ENCODE measurements at places on chromosomes 5 and 9.

DNA sequence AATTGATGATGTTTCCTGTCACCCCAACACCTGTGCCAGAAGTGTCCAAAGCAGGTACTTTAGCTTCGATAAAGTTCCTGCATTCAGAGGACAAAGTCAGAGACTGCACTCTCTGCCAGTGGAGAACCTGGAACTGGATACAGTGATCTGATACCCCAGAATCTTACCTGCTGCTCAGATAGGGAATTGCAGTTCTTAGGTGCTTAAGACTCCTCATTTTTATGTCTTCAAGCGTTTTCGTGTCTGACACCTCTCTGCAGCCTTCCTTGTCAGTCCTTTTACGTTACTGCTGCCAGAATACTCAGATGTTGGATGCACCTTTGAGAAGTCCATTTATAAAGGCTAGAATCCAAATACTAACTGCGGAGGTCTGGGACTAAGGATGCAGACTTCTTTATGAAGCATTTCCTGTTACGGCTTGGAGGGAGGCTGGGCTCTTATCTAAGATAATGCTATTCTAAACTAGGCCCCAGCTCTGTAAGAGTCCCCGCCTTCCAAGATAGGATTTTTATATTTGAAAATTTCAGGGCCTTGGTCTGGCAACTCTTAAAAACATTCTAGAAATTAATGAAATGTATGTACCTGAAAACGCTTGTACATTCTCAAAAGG, 1.9 kb downstream of the ISOC1 start:
- no peak for DNase-seq

DNA sequence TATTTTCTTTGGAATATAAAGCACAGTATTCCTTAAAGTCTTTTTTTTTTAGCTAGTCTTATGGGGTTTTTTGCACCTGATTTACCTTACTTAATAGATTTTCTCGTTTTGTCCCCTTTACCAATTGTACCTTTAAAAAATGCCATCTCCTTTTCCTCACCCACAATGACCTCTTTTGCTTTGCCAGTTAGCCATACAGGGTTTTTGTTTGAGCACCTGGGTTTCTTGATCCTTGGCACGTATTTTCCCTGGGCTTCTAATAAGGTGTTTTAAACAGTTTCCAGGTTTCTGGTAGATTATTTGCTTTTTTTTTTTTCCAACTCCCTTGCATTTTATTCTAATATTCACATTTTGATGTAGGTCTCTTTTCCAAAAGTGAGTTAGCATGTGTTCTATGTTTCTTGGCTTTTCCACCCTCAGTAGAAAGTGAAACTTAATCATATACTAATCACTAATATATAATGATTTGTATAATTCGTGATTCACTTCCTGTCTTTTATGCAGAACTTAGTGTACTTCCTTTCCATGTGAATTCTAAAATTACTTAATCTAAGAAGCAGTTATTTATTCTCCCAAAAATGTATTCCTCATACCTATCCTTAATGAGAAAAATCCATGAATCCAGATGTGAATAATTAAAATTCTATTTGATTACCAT, 673.9 kb upstream of the RGMB start:
- no peak for DNase-seq

DNA sequence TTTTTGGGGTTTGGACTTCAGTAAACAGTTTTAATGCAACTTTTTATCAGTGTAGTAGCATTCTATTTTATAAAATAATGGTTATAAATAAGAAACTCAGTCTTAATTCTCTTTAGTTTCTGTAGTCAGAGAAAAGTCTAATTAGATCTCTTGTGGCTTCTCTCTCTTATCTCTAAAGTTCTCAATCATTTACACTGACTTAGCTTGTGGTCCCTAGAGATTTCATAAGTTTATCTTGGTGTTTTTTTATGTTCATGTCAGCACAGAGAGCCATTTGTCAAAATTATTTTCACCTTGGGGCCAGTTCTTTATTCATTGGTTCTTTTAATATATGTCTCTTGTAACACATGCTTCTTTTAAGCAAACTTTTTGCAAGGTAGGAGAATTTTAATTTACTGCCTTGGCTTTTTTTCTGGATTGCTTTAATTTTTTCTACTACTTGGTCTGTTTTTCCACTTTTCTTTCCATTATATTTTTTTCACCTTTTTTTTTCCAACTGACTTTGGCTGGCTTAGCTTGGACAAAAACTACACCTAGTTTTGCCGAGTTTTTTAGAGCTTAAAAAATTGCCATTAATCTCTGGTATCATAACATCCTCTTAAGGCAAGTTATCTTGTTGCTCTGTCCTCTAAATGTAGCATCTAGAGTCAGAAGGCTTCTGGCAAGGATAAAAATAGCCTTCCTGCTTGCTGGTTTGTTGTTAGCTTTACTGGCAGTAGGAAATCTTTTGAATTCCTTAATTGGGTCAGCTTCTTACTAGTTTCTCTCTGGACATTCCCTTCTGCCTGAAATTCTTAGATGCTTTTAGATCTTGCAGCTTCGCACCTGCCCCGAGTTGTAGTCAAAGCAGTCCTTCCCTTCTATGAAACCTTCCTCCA, 35.3 kb downstream of the CPEB4 start:
- no peak for DNase-seq

DNA sequence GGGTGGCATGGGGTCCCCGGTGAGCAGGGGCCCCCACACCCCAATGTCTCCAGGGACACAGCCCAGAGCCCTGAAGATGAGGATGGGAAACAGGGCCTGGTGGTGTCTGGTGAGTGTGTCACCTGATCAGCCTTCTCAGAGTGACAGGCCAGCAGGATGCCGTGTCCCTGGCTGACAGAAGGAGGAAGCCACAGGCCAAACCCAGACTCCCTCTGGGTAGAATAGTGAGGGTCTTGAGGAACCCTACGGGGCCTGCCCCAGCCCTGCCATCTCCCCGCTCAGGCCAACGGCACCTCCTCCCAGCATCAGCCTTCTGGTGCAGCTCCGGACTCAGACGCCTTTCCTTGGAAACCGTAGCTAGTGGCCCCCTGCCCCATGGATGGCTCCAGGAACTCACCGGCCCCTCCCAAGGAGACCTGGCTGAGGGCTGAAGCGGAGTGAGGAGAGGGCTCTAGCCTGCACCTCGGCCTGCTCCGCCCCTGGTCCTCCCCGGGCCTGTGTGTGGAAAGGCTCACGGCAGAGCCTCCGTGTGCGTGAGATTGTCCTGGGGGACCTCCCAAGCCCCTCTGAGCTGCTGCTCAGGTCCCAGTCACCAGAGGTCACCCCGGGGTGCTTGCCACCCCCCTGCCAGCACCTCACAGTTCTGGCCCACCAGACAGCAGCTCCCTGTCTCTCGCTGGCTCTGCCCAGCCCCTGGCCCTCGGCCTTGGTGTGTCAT, 6.0 kb downstream of the RALGDS start:
- no peak for DNase-seq

DNA sequence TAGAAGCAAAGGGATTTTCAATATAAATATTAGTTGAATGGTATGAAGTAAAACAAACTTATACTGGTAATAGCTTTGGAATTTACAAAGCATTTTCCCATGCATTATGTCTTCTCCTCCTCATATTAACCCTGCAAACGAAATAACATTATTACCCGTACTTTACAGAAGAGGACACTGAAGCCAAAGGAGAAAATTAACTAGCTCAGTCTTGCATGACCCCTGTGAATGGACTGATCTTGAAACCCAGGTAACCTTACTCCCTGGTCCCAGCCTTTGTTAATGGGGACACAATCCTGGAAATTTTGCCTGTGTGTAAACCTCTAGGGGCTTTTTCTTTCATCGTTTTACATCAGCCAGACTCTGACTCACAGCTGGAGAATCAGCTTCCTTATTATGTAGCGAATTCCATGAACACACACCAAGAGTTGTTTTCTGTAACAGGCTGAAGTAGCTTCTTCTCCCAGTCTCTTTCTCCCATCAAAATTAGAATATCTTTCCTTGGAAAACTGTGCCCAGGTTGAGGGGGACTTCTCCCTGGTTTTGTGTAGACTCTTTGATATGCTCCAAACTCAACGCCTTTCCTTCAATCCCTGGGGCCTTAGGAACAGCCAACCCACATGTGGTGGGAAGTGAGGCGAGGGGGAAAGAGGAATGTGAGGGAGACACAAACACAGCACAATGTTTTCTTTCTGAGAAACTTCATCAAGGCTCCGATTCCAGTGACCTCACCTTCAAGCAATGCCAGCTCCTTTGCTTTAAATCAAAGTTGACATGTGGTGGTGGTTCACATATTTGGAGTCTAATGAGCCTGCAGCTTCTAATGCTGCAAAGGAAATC, 480.9 kb upstream of the PAPPA start:
- no peak for DNase-seq

DNA sequence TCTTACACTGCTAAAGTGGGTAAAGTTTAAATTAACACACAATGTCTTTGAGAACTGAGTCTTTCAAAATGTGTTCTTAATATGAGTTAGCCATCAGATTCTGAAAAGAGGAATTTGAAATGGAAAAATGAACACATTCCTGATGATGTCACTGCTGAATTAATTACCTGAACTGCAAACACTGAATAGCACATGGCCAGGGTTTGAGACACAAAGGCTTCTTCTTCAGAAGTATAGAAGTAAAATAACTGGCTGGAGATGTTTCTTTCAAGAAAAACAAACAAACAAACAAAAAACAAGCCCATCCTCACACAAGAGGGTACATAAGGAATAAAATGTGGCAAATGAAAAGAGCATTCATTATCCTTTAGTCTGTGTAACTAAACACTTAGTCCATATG, 7.1 kb downstream of the GLIS3 start:
- no peak for DNase-seq

DNA sequence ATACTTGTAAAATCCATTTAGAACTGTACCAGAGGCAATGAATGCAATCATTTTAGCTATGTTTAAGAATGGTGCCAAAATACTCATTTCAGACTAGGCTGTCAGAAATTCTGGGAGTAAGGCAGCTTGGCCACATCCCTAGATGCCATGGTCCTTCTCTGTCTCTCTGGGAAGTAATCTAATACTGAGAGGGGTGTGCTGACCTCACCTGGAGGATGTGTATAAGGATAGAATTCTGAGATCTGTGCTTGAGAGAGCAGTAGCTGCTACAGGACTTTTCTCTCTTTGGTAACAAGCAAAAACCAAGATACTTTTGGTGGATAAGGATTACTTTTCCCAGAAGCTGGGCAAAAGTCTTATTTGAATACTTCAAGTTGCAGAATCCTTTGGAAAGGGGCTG, 68.1 kb upstream of the MRPS30 start:
- no peak for DNase-seq

- no peak for DNase-seq
Measured at GRCh38 chr9:92590377-92590776, 54.6 kb upstream of the ECM2 start.

- no peak for DNase-seq
Measured at GRCh38 chr5:41598011-41598410, 87.6 kb upstream of the PLCXD3 start.

- DNase-seq: no peak
Measured at GRCh38 chr5:66540078-66540477, 56.1 kb upstream of the MAST4 start.

DNA sequence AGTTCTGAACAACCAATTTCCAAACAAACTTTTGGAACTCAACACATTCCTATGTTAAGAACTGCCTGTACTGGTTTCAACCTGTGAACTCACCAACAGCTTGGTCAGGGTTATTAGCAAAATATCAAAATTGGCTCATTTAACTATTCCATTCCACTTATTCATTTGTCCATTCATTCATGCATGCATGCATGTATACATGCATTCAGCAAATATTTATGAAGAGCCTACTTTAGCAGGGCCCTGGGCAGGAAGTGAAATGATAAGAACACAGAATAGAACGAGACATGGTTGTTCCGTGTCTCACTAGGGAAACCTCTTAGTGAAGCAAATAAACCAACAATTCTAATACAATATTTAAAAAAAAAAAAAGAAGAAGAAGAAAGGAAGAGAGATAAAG, 107.4 kb downstream of the GLIS3 start:
- DNase-seq: no peak

- no peak for DNase-seq
Measured at GRCh38 chr5:132069561-132069960, 4.0 kb upstream of the CSF2 start.

DNA sequence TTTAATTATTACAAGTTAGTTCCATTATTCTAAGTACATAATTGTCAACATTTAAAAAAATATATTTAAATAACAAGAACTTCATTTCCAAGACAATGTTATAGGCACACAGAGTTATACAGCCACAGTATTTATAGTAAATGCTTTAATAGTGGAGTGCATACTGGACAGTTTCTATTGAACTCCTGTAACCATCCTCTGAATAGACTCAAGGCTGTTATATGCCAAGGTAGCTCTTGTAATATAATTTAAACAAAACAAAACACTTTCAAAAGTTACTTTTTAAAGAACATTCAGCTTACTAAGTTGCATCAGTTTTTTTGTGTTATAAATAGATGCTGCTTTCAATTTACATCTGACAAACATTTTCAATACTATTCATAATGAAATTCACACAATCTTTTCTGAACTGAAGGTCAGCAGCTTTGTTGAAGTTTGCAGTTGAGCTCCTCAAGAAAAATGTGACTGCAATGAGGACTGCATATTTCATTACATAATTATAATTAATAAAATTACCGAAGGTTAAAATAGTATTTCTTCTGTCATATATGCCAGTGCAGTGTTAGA, 549.9 kb upstream of the CYLC2 start:
- no peak for DNase-seq

DNA sequence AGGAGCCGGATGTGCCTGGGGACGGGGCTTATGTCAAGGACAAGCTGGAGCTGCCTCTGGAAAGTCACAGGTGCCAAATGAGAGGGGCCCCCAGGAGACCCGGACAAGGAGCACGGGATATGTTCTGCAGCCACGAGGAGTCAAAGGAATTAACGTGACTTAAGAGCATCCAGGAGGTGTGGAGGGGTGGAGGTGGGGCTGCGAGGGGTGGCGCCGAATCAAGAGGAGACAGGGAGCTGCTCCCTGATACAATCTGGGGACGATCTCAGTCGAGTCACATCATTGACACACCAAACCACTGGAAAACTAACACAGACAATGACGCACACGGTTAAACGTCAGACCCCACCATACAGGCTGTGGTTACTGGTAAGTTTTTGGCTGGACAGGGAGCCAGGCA, 10.4 kb downstream of the CCDC127 start:
- DNase-seq: no peak

DNA sequence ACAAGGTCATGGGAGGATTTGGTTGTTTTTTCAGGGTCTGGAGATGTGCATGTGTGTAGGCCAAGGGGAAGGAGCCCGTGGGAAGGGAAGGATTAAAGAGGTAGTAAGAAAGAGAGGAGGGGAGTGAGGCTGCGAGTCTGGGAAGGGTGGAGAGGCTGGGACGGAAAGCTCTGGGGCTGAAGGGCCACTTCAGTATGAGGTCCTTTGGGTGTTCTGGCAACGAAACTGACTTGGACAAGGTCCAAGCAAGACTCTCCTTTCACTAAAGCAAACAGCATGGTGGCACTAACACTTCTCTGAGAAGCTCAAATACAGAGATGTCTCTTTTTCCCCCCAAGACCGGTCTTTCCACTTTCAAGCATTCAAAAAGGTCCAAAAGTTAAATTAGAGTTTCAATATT, 394.5 kb downstream of the ARHGEF28 start:
- DNase-seq: no peak

DNA sequence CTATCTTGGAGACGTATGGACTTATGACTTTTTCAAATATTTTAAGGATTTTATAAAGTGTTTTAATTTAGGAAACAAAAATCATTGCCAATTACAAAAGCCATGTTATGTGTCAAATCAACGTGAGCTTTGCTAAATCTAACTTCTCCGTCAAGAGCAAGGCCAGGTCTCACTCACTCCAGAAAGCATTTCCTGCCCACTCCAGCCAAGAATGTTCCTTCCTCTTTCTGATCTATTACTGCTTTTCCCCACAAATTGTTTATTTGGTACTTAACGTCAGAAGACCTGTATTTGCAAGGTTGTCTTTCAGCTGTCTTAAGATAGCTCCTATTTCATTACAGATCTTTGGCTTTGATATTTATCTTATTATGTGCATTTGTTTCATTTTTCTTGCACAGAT, 193.5 kb upstream of the HAPLN1 start:
- no peak for DNase-seq

GRCh38 chr9:13586587-13587374, 307.3 kb upstream of the MPDZ start:
- DNase-seq: no peak

Data from cortex of kidney (tissue), 1 donor.